ENCODE measurements at places on chromosomes 1 and 21.

- no peak for DNase-seq
Measured at GRCh38 chr1:15249081-15249480, 2.1 kb downstream of the FHAD1 start.

DNA sequence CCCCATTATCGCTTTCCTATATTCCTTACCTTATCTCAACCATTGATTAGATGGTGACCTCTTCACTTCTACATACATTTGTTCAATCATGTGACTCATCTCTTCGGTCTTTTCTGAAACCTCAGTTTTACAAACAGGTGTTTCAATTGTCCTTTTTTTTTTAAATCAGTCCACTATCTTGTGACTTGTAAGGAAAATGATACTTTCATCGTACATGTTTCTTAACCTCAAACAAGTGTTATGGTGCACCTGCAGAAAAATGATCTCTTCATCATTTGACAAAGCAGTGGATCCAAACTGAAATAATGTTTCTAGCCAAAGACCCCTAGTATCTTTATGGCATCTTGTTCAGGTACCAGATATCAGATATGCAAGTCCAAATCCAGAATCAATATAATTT lies 1157.2 kb downstream of the MRPL39 start:
- no peak for DNase-seq

- no peak for DNase-seq
Measured at GRCh38 chr1:85801520-85801919, 93.3 kb upstream of the ZNHIT6 start.

GRCh38 chr1:32868085-32868484 lies 2.6 kb downstream of the FNDC5 start:
- no peak for DNase-seq

DNA sequence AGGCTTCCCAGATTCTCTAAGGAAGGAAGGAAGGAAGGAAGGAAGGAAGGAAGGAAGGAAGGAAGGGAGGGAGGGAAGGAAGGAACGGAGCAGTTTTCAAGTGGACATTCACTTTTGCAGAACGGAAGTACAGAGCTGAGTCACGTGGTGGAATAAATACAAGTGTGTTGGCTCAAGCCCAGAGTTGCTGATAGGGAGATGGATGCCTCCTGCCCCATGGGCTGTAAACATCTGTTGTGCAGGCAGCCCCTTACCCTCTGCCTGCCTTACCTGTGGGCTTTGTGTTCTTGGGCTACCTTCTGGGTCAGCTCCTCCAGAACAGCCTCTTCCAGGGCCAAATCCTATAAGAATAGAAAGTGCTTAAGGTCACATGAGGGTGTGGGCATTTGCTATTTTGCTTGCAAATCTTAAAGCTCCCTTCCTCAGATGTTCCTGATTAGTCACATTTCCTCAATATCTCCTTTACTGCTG lies 121.7 kb downstream of the SMYD2 start:
- DNase-seq = no peak

GRCh38 chr1:17347769-17348592 lies 24.0 kb upstream of the PADI6 start:
- DNase-seq = no peak
